ENCODE measurements at places on chromosomes 2 and 18.

GRCh38 chr2:106044859-106045258 lies 149.2 kb downstream of the UXS1 start:
- no peak for DNase-seq

- no peak for DNase-seq
Measured at GRCh38 chr18:58966005-58966677, 101.5 kb downstream of the ZNF532 start.

DNA sequence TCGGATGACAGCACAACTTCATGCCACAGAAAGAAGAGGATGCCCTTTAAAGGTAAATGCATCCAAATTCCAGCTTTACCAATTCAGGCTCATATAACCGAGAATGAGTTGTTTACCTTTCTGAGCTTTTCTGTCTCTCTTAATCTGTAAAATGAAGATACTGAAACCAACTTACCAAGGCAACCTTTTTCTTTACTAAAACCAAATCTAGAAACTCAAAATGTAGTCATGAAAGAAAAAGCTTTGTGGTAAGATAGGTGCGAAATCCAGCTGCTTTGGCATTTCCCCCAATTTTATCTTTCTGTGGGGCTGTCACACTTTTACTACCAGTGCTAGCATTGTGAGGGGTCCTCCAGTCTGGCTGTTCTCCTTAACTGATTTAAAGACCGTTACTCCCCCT lies 240.4 kb downstream of the IKZF2 start:
- DNase-seq, result no peak

DNA sequence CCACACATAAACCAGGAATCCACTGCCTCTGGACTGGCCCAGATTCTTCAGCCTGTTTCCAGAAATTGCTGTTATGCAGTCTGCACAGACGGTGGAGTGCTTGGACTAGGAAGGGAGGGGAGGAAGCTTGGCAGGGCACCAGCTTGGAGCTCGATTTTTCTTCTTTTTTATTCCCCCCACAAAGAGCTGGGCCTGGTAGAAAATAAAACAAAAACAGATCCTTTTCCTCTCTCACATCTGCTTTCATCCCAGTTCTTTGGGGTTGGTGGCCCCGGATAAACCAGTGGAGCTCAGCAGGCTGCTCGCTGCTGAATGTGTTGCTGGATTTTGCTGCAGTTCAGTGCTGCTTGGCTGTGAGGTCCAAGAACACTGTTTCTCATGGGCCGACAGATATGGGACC lies 16.0 kb downstream of the LRRTM1 start:
- no peak for DNase-seq

- no peak for DNase-seq
Measured at GRCh38 chr18:55968550-55968949, 380.6 kb upstream of the TCF4 start.

- DNase-seq, result no peak
Measured at GRCh38 chr2:68385907-68386287, 20.8 kb downstream of the PLEK start.

GRCh38 chr2:178895872-178896271 lies 88.6 kb upstream of the TTN start:
- DNase-seq, result no peak

GRCh38 chr18:28078849-28079248 lies 98.1 kb downstream of the CDH2 start:
- no peak for DNase-seq

- no peak for DNase-seq
Measured at GRCh38 chr2:149899390-149899789, 311.8 kb upstream of the MMADHC start.

DNA sequence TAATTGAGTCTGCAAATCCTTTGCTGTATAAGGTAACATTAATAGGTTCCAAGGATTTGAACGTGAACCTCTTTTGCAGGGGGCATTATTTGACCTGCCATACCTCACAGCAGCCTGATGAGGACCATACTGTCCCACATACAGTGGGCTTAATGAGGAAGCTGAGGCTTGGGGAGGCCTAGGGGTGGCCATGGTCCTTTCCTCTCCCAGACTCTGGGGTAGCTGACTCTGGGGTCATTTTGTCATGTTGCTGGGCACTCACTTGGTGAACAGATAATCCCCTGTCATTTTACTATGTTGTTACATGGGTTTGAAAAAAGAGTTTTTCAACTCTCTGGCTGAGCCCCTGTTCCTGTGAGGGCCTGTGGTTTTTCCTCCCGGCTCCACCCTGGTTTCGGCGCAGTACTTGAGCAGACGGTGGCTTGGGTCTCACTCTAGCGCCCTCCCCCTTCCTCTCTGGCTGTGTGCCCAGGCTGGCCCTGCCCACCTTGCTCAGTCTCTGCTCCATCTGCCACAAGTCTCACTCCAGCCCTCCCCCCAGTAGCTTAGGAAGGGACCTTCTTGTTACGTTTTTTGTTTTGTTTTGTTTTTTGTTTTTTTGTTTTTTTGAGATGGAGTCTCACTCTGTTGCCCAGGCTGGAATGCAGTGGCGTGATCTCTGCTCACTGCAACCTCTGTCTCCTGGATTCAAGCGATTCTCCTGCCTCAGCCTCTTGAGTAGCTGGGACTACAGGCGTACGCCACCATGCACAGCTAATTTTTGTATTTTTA lies 21.0 kb downstream of the INPP4A start:
- peak; percentile 90 for DNase-seq

GRCh38 chr2:118177318-118177717 lies 89.0 kb downstream of the INSIG2 start:
- DNase-seq, result no peak

DNA sequence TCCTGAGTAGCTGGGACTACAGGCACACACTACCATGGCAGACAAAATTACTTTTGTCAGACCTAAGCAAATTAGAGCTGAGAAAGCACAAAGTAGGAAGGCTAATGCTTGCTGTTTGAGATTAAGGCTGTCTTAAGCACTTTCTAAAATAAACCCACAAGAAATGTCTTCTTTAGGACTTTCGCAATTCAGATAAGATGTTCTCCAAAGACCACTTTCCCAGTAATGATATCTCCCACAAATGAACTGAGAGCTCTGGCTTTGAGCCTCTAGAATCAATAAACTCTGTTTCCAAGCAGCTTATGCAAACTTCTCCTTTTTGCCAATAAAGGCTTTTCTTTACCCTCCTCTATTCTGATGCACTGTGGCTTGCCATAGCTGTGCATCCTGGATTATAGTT lies 32.0 kb upstream of the GALNT1 start:
- DNase-seq, result no peak

DNA sequence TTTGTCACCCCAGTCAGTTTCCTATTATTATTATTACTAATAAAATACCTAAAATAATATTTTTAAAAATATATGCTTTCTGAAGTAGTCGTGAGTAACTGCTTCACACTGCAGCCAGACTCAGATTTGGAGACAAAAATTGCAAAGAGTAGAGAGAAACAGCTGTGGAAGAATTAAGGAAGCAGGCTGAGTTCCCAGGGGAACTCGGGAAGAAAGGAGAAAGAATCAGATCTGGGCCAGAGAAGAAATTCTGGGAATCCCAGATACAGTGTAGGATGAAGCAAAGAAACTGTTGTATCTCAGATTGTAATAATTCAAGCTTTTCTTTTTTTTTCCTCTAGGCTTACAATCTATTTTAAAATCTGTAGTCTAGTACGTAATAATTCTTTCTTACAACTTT lies 182.3 kb downstream of the FTCDNL1 start:
- no peak for DNase-seq

DNA sequence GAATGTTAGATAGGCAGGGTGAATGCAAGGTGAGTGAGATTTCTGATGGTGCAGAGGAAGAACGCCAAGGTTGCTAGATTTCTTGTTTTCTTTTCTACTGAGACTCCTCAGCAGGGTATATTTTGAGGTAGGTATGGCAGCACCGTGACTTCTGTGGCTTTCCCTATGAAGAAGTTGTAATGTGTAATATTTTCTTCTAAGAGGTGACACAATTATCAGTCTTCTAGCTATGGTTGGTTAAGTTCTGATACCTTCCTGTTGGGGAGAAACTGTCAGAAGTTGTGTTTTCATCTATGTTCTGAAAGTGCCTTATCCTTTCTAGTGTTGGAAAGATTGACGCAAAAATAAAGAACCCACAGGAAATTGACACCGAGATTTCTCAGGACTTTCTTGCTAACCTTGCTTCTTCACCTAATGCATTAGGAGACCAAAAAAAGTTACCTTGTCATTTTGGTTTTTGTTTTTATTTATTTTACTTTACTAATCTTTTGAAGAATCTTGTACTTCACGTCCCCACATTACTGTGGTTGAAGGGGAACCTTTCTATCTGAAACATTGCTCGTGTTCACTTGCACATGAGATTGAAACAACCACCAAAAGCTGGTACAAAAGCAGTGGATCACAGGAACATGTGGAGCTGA lies 11.9 kb downstream of the IL18R1 start:
- DNase-seq, result no peak

GRCh38 chr18:29285471-29285870 lies 1108.5 kb upstream of the CDH2 start:
- DNase-seq, result no peak

DNA sequence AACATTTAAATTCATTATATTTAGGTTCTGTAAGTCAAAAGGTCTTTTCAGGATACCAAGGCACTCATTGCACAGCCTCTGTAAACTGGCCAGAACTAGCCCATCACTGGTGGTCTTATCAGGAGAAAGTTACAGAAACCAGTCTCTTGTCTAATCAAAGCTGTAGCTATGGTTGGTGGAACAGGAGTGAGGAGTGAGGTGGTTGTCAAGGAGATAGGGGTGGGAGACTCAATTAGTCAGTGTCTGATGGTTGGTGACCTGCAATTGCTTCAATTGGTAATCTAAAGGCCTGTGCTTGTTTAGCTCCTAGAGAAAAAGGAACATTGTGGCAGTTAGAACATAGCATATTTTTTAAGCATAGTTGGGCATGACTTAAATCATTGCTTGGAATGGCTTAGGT lies 458.6 kb upstream of the CDH2 start:
- DNase-seq, result no peak

DNA sequence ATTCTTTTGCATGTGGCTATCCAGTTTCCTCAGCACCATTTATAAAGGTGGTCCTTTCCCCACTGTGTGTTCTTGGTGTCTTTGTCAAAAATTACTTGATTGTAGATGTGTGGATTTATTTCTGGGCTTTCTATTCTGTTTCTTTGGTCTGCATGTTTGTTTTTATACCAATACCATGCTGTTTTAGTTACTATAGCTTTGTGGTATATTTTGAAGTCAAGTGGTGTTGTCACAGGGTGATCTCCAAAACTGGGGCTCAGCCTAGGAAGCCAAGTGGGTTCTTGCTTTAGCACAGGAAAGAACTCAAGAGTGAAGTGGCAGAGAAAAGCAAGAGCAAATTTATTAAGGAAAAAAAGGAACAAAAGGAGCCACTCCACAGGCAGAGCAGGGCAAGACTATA lies 6.0 kb upstream of the SNTG2 start:
- no peak for DNase-seq

DNA sequence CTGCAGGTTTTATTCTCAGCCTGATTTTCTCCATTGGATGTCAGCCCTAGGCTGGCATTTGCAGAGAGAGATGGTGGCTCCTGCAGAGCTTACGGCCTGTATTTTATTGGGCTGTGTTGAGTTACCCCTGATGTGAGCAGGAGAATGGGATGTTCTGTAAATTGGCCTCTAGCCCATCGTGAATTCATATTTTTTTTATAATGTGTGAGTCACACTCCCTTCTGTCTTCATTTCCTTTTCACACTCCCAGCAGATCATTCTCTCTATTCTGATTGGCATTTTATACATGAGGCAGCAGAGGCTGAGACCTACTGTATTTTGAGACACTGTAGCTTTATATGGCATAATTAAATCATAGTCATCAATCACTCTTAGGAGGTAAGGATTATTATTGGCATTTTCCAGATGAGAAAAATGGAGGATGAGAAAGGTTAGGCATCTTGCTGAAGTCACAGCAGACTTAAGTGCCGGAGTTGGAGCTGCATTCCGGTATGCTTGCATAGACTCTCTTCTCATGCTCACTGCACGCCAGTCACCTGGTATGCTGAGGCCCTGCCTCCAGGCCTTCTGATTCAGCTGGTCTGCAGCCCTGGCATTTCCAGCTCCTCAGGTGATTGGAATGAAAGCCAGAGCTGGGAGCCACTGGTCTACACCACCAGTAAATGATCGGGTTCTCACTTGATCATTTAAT lies 142.4 kb downstream of the NEDD4L start:
- no peak for DNase-seq

DNA sequence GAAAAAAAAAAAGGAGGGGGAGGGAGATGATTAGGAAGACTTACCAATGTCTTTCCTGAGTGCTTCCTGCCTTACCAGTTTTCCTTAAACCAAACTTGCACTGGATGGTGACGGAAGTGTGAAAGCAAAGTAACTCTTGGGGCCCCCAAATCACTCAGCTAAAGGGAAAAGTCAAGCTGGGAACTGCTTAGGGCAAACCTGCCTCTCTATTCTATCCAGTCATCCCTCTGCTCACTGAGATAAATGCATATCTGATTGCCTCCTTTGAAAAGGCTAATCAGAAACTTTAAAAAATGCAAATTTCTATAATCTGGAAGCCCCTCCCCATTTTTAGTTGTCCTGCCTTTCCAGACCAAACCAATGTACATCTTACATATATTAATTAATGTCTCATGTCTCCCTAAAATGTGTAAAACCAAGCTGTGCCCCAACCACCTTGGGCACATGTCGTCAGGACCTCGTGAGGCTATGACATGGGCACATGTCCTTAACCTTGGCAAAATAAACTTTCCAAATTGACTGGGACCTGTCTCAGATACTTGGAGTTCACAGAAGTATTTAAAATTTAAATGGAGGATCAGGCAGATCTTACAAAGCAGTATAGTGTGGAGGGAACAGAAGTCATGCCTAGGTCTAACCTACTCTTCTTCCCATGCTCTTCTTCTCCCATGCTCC lies 7.2 kb upstream of the CYBRD1 start:
- no peak for DNase-seq

- DNase-seq, result no peak
Measured at GRCh38 chr2:43448822-43449110, 147.1 kb downstream of the THADA start.

DNA sequence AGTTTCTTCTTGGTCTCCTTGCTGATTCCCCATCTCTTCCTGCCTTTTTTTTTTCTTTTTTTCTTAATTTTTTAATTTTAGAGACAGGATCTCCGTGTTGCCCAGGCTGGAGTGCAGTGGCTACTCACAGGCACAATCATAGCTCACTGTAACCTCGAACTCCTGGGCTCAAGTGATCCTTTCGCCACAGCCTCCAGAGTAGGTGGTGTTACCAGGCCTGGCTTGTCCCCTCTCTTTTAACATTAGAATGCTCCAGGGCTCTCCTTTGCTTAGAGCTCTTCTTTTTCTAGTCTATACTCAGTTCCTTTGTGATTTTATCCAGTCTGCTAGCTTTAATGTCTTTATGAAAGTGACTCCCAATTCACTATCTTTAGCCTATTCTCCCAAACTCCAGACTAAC lies 89.2 kb downstream of the ARHGEF33 start:
- no peak for DNase-seq

DNA sequence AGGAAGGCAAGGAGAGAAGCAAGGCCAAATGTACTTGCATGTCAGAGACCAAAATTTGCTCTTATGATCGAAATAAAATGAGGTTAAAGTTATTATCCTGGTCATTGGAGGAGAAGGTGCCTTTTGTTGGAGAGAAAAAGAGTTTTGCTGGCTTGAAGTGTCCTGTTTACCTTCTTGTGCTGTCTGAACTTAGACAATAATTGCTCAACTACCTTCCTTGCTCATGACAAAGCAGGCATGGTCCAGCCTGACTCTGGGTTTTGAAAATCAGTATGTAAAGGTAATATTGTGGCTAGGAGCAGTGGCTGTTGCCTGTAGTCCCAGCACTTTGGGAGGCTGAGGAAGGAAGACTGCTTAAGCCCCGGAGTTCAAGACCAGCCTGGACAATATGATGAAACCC lies 89.1 kb downstream of the MEIS1 start:
- no peak for DNase-seq
